ENCODE measurements at places on chromosomes 12 and 14.

GRCh38 chr14:87995500-87996290, 2.7 kb upstream of the GALC start:
- peak; percentile 63 for DNase-seq

DNA sequence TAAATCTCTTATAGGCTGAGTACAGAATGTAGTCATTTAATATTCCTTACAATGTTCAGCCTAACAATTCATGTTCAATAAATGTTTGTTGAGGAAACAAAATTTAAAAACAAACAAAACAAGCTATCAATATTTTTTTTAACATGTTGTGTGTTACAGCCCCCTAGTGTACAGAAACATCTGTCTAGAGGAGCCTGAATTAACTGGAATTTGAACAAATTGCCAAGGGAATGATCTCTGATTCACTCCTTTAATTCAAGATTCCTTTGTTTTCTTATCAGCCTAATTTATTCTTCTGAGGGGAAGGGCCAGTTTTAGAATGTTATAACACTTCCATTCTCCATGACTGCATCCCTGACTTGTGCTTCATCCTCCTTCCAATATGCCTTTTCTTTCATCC, 127.2 kb downstream of the CMAS start:
- no peak for DNase-seq

GRCh38 chr12:52180971-52181628, 10.7 kb downstream of the KRT80 start:
- no peak for DNase-seq

DNA sequence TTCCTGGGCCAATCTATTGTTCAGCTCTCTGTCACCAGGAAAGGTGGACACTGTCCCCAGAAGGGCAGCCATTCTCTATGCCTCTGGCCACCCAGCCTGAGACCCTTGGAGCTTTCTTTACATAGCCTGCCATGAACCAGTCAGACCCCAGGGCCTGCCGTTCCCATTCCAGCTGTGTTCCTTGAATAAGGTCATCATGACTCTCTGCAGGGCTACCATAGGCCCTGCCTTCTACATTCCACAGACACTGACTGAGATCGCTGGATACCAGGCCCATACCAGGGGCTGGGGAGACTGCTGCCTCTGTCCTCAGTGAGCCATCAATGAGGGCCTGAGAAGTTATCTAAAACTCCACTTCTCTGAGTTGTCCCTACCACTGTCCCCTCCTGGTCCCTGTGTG, 75.5 kb downstream of the SYNE3 start:
- DNase-seq: no peak

DNA sequence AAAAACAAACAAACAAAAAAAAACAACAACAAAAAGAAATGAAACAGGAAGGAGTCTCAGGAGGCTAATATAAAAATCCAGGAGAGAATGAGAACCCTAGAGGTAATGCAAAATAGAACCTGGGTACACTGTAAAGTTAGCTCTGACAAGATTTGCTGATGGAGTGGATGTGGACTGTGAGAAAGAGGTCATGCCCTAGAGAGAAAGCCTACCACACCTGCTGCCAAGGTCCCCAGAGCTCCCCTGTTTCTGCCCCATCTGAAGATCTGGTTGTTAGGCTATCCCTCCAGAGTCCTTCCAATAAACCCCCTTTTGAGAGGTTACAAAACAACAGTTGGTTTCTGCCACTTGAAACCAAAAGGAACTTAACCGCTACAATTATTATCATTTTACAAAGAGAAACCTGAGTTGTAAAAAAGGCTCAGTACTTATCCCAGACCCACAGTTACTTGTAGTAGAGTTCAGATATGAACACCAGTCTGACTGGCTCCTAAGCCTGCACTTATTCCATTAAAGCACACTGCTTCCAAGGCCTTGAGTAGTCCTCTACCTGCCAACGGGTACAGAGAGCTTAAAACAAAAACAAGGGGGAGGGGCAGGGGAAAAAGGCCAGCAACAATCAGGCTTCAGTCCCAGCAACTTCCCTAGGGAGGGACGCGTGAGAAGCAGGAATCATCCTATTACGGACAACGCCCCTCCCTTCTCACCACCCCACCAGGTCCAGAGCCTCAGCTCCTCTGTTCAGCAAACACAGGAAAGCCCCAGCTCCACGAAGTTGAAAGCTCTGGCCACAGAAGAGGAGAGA, 27.7 kb downstream of the PPP1R13B start:
- no peak for DNase-seq

DNA sequence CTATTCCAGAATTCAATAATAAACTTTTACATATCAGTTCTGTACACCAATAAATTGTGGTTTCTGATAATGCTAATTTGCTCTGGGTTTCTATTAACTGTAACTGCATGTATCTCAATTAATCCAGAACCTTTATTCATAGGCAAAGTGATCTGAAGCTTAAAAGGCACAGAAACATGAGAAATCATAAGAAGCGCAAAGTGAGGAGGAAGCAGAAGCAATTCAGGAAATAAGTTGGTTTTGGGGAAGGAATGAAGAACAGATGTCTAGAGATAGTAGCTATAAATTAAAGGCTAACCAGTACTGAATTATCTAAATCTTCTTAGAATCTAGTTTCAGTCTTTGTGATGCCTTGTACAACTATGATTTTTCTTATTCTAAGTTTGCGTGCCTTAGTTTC, 24.6 kb downstream of the KERA start:
- DNase-seq: no peak

DNA sequence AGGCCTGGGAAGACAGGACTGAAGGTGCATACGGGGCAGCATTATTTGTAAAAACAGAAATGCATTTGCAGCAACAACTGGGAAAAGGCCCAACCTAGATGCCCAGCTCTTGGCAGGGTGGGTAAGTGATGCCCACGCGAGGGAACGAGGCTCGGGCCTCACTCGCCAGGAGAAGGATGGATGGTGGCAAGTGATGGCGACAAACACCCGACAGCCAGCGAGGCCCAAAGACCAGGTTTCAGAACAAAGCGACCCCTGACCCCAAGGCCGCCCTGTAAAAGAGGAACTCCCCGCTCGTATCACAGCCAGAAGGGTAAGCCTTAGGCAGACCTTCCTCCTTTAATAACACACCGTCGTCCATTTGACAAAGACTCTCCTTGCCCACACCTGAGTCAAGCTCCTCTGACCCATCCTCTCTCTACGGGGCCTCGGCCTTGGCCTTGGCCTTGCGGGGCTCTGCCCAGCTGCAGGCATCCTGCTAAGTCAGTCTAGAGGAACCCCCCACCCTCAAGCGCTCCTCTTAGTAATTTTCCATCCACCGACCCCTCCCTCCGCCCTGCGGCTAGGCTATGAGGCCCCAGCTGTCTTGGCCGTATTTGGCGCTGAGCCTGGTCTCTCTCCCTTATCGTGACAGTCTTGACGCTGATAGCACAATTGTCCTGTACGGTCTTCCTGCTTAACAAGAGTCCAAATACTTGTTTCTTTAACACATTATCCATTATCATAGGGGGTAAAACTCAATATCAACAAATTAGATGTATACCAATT, 80.2 kb downstream of the NCOR2 start:
- peak; percentile 14 for DNase-seq

DNA sequence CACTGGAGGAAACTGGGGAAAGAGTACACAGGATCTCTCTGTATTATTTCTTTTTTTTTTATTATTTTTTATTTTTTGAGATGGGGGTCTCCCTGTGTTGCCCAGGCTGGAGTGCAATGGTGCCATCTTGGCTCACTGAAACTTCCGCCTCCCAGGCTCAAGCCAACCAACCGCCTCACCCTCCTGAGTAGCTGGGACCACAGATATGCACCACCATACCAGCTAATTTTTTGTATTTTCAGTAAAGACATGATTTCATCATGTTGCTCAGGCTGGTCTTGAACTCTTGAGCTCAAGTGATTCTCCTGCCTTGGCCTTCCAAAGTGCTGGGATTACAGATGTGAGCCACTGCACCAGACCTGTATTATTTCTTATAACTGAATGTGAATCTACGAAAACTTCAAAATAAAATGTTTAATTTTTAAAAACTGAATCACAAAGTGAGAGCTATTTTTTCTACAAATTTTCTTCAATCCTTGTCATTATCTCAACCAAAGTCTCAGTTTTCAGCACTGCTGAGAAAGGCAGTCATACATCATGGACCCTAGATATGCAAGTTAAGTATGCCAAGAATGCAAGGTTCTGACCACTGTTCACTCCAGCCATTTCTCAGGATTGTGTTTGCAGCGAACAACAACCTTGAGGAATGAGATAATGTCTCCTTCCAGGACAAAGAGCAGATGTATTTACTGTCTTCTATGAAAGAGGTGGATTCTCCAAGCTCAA, 2.4 kb downstream of the EAPP start:
- no peak for DNase-seq

DNA sequence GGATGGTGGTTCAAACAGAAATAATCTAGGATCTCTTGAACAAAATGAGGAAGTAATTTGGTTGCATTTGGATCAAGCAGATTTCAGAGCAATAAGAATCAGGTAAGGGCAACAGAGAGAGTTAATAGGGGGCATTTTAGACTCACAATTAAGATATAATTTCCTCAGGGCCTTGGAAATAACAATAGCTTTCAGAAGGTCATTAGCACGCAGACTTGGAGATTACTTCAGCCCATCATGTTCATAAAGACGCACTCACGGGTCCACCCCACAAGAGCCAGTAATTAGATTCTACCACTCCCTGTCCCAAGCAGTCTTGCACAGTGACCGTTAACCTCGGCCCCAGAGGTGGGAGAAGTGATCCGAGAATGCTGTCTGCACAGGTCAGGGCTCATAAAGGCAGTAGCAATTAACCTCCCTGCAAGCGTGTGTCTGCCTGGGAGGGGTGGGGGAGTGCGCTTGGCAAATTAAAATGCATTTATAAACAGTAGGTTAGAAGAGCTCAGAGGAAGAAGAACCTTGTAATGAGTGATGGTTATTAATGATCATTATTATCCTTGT, 125.7 kb upstream of the CCDC196 start:
- no peak for DNase-seq

DNA sequence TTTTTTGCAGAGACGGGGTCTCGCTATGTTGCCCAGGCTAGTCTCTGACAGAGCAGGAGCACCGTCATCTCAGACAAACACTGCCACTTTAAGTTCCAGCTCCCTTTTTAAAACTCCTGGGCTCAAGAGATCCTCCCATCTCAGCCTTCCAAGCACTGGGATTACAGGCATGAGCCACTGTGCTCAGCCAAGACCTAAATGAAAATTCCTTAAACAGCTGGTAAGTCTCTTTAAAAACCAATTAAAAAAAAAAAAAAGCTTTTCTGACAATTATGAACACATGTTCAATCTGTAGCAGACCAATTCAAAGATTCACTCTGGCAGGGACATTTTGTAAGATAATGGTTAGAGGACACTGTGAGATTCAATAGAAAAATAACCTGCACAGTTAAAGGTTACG, 77.8 kb downstream of the HECTD4 start:
- no peak for DNase-seq

DNA sequence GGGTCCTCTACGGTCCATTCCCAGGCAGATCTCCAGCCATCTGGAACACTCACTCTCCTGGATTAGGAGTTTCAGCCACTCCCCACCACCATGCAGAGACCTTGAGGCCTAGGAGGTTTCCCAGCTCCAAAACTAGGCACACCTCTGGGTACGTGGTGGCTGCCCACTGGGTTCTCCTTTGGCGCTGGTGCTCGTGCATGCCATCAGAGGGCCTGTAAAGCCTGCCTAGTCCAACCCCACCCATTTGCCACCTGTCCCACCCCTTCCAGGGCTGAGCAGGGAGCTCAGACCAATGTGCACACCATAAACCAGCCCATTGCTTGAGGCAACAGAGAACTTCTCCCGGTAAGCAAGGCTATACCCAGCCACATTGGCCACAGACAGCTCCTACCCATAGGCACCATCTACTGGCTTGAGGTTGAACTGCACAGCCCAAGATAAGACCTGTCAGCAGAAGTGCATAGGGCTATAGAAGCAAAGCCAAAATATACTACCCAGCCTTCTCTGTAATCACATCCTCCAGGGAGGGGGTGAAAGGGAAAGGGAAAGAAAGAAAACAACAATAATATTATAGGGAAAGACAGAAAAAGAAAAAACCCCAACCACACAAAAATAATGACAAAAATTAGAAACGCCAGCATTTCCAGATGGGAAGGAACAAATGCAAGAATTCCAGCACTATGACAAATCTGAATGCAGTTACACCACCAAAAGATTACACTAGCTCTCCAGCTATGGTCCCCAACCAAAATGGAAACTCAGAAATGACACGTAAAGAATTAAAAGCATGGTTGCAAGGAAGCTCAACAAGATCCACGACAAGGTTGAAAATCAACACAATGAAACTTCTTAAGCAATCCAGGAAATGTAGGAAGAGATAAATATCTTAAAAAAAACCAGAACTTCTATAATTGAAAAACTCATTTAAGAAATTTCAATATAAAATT, 111.9 kb upstream of the CCDC175 start:
- peak; percentile 6 for DNase-seq

GRCh38 chr14:74973003-74973653, 17.7 kb upstream of the PGF start:
- no peak for DNase-seq

- DNase-seq: no peak
Observed at GRCh38 chr14:90828642-90829487, 12.6 kb upstream of the TTC7B start.

DNA sequence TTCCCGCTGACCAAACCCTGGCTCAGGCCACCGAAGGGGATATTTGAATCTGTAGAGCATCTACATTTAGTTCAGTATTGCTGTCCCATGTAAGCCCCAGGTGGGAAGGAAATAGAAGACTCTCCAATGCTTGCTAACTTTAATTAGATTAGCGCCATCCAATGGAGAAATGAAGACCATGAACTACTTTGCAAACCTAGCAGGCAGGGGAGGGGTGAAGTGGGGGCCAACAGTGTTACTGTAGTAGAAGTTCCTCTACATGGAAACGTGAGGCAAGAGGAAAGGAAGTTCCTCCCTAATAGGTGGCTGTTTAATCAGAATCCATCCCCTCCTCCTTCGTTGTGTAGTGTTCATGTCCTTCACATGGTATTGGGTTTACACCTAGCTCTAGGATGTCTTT, 9.3 kb upstream of the DENND5B start:
- no peak for DNase-seq

DNA sequence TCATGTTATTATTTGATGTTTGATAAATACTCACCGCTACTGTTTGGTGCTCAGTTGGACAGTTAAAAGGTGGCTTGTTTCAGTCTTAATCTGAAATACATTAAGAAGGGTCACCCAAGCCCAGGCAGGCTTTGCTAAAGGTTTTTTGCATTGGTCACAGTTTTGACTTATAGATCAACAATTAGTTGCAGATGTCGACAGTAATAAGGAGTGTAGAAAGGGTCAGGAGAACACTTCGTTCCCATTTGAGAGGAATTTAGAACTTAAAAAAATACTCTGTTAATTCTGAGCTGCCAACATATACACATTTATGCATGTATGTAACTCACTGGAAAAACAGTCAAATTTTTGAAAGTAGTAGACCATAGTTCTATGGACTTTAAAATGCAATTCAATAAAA, 130.3 kb downstream of the TMEM30B start:
- DNase-seq: no peak

DNA sequence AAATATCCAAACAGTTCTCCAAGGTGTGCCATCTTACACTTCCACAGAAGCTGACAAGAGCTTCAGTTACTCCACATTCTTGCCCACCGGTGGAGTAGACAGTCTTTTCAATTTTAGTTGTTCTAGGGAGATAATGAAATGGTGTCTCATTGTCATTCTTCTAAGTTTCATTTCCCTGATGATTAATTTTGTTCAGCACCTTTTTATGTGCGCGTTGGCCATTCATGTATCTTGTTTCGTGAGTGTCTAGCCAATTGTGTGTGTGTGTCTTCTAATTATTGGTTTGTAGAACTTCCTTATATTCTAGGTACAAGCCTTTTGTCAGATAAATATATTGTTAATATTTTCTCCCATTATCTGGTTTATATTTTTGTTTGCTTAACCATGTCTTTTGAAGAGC, 63.1 kb downstream of the GLT1D1 start:
- DNase-seq: no peak
